ENCODE measurements at places on chromosomes 11 and 22.

DNA sequence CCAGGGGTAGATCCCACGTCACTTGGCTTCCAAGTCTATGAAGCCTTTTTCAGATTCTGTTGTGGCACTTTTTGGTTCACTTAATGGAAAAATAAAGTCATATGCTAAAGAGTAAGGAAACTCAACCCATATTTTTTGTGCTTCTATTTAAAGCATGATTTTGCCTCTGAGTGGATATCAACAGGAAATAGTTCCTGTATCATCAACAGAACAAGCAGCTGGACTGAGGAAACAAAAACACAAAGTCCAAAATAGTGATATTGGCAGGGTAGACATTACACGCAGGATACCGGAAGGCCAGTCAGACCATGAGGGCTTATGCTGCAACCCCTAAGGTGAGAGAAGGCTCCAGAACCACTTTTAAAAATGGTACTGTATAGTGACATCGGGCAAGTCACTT, 248.3 kb upstream of the ANO5 start:
- H3K27ac ChIP-seq: no peak overlapping the region
- H3K4me3 ChIP-seq: no peak overlapping the region
- no peaks in the 10 kb centered on the region for H3K4me1 ChIP-seq
- H3K36me3 ChIP-seq: no peaks in the 10 kb centered on the region
- no peak for DNase-seq

DNA sequence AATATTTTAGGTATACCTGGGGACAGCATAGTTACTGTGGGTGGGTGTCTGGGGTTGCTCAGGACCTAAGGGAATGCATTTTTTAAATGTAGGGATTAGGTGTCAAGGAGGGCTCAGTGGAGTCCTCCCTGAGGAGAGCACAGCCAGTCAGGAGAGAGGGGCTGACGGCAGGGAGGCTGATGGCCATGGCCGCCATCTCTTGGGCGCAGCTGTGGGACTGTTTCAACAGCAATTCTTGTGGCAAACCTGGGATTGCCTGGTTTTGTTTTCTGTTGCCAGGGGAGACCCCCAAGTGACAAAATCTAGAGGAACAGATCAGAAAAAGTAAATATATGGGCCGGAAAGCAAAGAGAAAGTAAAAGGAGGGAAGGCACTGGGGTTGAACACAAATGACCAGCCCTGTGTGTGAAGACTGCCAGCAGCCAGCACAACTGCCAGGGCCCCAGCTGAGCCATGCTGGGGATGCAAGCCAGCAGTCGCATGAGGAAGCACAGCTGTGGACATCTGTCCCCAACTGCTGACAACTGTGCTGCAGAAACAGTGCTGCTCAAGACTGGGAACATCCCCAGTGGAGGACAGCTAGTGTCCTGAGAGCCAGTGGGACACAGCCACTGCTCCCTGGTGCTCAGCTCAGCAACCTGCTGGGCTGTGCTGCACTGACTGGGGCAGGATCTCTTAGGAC, 10.5 kb downstream of the MIF start:
- H3K36me3 ChIP-seq: no peaks in the 10 kb centered on the region
- no peak overlapping the region for H3K4me3 ChIP-seq

GRCh38 chr11:55726715-55727324, 46.4 kb upstream of the OR5D13 start:
- no peak overlapping the region for H3K27ac ChIP-seq
- H3K4me1 ChIP-seq: no peaks in the 10 kb centered on the region
- no peaks in the 10 kb centered on the region for H3K27me3 ChIP-seq
- H3K4me3 ChIP-seq: no peak overlapping the region

- peaks cover 11% of the 10 kb centered on the region for H3K36me3 ChIP-seq
- peaks cover 100% of the 10 kb centered on the region for H3K4me1 ChIP-seq
- H3K27ac ChIP-seq: no peak overlapping the region
- H3K27me3 ChIP-seq: no peaks in the 10 kb centered on the region
- DNase-seq: no peak
These were observed 9.3 kb downstream of the CD44 start for GRCh38 chr11:35148163-35148837.

DNA sequence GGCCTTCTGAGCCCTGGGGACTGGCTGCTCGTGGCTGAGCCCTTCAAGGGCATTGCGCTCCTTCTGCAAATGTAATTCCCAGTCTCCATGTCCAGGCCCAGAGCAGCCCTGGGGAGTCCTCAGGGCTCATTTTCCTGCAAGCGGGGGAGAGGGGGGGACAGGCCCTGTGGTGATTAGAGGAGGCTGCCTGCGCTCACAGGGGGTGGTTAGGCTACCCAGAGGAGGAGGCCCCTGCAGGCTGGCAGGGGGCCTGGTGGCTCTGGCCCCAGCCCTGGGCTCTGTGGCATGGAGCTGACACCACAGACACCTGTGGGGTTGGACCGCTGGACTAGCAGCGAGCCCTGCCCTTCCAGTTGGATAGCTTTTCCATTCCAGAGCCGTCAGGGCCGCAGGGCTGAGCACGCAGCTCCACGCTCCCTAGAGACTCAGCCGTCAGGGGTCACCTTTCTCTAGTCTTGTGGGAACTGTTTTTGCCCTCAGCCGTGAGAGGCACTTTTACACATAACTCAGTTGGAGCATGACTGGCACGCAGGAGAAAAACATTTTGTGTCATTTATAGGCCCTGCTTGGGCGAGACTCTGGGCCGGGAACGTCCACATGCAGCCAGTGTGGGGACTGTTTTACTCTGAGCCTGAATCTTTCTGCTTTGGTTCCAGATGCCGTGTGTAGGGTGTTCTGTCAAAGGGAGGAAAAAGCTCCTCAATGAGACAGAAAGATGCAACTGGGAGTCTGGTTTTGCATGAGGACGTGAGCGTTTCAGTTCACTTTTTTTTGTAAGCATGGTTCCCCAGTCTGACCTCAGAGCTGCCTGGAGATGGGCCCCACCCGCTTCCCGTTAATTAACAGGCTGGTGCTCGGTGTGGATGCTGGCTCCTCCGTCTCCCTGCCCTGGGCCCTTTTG, 58.1 kb downstream of the LRP5 start:
- no peaks in the 10 kb centered on the region for H3K36me3 ChIP-seq
- no peak for DNase-seq
- H3K4me1 ChIP-seq: no peaks in the 10 kb centered on the region

GRCh38 chr11:35681163-35681767, 18.7 kb downstream of the TRIM44 start:
- H3K36me3 ChIP-seq: peaks cover 5% of the 10 kb centered on the region
- H3K4me1 ChIP-seq: peaks cover 11% of the 10 kb centered on the region
- DNase-seq: no peak
- no peaks in the 10 kb centered on the region for H3K27me3 ChIP-seq
- H3K27ac ChIP-seq: no peak overlapping the region

- H3K4me1 ChIP-seq: peaks cover 38% of the 10 kb centered on the region
- H3K36me3 ChIP-seq: peaks cover 9% of the 10 kb centered on the region
- no peaks in the 10 kb centered on the region for H3K27me3 ChIP-seq
- no peak overlapping the region for H3K27ac ChIP-seq
- no peak for DNase-seq
These were observed 1.3 kb upstream of the ZDHHC8 start for GRCh38 chr22:20130319-20130718.

- no peak overlapping the region for H3K27ac ChIP-seq
- no peak overlapping the region for H3K4me3 ChIP-seq
- no peaks in the 10 kb centered on the region for H3K36me3 ChIP-seq
- H3K4me1 ChIP-seq: no peaks in the 10 kb centered on the region
- DNase-seq: no peak
These were observed 33.1 kb upstream of the PAMR1 start for GRCh38 chr11:35558513-35558912.

DNA sequence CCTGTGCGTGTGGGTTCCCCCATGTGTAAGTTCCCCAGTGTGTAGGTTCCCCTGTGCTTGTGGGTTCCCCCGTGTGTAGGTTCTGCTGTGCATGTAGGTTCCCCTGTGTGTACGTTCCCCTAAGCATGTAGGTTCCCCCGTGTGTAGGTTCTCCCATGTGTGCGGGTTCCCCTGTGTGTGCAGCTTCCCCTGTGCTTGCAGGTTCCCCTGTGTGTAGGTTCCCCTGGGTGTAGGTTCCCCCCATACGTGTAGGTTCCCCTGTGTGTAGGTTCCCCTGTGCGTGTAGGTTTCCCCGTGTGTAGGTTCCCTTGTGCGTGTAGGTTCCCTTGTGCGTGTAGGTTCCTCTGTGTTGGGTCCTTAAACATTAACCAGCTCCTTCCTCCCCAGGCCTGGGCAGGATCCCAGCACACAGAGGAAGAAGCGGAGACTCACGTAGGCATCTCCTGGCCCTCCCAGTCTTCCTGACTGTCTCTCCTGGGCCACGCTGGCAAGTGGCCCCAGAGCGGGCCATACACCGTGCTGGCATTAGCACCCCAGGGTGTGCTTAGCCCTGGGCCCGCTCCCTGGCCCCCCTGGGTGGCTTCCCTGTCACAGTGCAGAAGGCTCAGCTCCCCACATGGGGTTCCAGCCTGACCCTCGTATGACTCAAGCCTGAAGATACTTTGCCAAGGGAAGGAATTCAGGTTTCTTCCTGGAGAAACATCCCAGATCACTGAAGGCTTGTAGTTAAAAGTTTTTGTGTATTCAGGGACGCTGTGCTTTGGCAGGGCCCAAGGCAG, 2.8 kb upstream of the GRAMD4 start:
- no peak for DNase-seq
- no peak overlapping the region for H3K4me3 ChIP-seq
- H3K27ac ChIP-seq: no peak overlapping the region
- H3K27me3 ChIP-seq: no peaks in the 10 kb centered on the region

DNA sequence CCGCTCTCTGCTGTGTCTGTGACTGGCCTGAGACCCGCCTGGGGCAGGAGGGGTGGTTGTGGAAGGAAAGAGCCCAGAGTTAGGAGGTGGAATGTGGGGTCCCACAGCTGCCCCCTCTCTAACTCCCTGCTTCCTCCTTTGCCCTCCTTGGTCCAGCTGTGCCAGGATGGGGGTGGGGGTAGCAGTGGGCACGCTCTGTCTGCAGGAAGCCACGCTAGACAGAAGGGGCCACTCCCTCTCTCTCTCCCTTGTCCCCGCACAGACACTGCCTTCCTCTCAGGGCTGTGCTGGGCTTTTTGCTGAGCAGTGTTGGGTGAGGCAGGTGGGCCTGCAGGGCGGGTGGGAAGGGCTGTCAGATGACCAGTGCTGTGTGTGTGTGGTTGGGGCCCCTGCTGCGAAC, 2.0 kb upstream of the SOX10 start:
- H3K4me3 ChIP-seq: no peak overlapping the region
- no peak overlapping the region for H3K27ac ChIP-seq
- no peaks in the 10 kb centered on the region for H3K36me3 ChIP-seq
- H3K4me1 ChIP-seq: no peaks in the 10 kb centered on the region
- no peak for DNase-seq
- H3K27me3 ChIP-seq: no peaks in the 10 kb centered on the region

- H3K27me3 ChIP-seq: peaks cover 60% of the 10 kb centered on the region
- no peak for DNase-seq
- no peak within 1 kb of the TSS for H3K27ac ChIP-seq
- no peaks in the 10 kb centered on the region for H3K36me3 ChIP-seq
- H3K4me3 ChIP-seq: no peak within 1 kb of the TSS
These were observed at the start of gene PHOX2A for GRCh38 chr11:72244060-72244360. Gene PHOX2A, minus strand, starts transcription at chr11:72244176. Its CDS starts 172 bp downstream, at chr11:72244004.

DNA sequence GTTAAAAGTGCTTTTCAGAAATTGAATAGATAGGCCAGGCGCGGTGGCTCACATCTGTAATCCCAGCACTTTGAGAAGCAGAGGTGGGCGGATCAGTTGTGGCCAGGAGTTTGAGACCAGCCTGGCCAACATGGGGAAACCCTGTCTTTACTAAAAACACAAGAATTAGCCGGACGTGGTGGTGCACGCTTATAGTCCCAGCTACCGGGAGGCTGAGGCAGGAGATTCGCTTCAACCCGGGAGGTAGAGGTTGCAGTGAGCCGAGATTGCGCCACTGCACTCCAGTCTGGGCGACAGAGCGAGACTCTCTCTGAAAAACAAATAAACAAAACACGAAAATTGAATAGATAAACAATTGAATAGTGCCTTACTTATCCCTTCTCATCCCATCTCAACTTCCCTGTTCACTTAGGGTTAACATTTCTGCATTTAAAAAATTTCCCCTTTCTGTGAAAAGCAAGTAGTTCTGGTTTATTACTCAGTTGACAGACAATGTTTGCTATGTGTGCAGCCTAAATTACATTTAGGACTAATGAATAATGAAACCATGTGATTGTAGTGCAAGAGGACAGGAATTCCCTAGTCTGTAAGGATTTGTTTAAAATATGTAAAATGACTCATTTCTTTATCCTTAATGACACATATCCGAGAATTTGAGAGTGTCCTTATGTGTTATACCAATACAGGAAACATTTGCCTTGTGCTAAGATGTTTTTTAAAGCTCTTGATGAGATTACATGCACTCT, 6.0 kb downstream of the RNF169 start:
- H3K36me3 ChIP-seq: no peaks in the 10 kb centered on the region
- H3K27me3 ChIP-seq: no peaks in the 10 kb centered on the region
- no peak overlapping the region for H3K4me3 ChIP-seq
- H3K4me1 ChIP-seq: peaks cover 13% of the 10 kb centered on the region
- DNase-seq: no peak
- H3K27ac ChIP-seq: no peak overlapping the region

DNA sequence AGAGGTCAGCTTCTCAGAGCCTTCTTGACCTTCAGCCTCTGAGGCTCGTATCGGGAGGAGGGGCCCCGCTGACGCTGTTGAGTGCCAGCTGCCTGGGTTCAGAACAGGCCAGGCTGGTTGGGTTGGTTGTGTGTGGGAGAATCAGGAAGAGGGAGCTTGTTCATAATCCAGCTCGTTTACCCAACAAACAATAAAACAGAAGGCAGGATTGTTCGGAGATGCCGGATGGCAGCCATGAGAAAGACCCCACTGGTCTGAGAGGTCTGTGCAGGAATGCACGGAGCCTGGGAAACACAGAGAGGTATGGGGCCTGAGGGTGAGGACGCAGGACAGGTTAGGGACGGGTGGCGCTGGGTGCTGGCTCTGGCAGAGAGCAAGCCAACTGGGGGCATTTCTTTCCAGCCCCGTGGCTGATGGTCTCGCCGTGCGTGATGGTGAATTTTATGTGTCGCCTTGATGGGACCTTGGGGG, 31.6 kb upstream of the SHANK2 start:
- no peak overlapping the region for H3K27ac ChIP-seq
- H3K4me1 ChIP-seq: no peaks in the 10 kb centered on the region
- H3K4me3 ChIP-seq: no peak overlapping the region
- no peaks in the 10 kb centered on the region for H3K27me3 ChIP-seq

DNA sequence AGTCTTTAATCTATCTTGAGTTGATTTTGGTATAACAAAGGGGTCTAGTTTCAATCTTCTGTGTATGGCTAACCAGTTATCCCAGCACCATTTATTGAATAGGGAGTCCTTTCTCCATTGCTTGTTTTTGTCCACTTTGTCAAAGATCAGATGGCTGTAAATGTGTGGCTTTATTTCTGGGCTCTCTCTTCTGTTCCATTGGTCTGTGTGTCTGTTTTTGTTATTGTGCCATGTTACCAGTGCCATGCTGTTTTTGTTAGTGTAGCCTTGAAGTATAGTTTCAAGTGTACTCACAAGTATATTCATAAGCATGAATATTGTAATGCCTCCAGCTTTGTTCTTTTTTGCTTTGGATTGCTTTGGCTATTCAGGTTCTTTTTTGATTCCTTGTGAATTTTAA, 159.6 kb downstream of the TBC1D22A start:
- H3K27me3 ChIP-seq: no peaks in the 10 kb centered on the region
- no peak overlapping the region for H3K4me3 ChIP-seq

- H3K27ac ChIP-seq: no peak overlapping the region
- no peak overlapping the region for H3K4me3 ChIP-seq
- H3K36me3 ChIP-seq: no peaks in the 10 kb centered on the region
- DNase-seq: no peak
- no peaks in the 10 kb centered on the region for H3K27me3 ChIP-seq
These were observed 15.0 kb downstream of the SLC1A2 start for GRCh38 chr11:35404388-35404775.
